ENCODE measurements at places on chromosomes 1 and 21.

GRCh38 chr1:110213143-110213540 lies 3.0 kb downstream of the KCNC4 start:
- no peak for DNase-seq

- no peak for DNase-seq
Measured at GRCh38 chr1:106226550-106226949, 829.9 kb upstream of the PRMT6 start.

DNA sequence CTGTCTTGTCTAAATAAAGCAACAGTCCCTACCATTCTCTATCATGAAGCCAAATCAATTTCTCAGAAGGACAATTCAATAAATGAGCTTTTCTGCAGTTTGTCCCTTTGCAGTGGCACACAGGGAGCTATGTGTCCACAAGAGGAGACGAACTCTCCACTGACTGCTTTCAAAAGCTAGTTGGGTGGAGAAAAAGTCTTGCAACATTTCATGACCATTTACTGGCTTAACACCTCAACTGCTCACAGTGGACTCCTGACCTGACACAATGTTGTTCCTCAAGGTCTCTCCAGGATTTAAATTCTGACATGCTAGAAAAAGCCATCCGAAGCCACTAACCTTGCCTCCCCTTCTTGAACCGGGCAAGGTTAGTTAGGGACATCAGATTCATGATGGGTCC lies 111.7 kb downstream of the TIAM1 start:
- DNase-seq, result no peak

DNA sequence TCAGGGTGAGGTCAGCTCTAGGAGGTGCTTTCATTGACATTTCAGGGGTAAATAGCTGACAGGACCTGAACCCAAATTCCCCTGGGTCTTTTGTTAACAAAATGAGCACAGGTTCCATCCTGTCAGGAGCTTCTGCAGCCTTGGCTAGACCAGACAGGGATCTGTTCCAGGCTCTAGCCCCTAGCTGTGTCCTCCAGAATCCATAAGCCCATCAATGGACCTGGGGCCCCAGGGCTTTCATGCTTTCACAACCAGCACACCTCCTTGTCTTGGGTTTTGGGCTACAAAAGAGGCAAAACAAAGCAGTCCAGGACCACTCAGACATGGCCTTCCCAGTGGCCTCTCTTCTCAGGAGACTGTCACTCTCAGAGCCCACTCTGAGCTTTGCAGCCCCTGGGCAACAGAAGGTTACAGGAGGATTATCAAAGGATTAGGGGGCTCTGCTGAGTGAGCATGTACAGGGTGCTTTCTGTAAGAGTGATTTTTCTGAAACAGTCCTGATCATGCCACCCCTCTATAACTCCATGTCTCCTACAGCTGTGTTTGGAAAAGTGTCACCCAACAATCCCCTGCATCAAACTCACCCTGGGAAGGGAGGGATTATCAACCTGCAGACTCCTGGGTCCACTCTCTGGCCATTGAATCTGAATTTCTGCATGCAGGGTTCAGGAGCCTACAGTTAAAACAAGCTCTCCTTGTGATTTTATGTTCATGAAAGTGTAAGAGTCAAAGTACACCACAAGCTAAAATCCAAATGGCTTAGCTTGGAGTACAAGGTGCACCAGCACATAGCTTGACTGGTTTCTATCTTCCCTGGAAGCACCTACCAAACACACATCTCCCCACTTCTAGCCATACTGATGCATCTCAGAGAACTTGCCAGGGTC lies 67.7 kb upstream of the GCLM start:
- no peak for DNase-seq

- DNase-seq, result no peak
Measured at GRCh38 chr1:222053790-222054294, 312.0 kb upstream of the DUSP10 start.

DNA sequence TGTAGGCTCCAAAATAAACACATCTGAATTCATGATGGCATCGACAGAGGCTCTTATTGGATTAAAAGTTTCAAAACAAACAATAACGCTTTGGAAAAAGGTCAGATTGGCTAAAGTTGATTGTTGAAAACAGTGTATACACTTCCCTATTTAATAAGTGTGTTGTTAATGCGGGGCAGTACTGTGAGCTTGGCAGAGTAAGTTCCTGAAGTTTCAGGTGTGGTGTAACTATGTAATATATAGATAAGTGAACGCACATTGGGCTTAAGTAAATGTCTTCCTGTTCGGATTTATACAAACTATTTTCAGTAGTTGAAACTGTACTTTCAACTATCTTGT lies 810 bp downstream of the ZBTB37 start:
- no peak for DNase-seq

GRCh38 chr1:218430822-218431221 lies 85.7 kb downstream of the TGFB2 start:
- no peak for DNase-seq

GRCh38 chr1:110084227-110085078 lies 14.0 kb upstream of the ALX3 start:
- no peak for DNase-seq

DNA sequence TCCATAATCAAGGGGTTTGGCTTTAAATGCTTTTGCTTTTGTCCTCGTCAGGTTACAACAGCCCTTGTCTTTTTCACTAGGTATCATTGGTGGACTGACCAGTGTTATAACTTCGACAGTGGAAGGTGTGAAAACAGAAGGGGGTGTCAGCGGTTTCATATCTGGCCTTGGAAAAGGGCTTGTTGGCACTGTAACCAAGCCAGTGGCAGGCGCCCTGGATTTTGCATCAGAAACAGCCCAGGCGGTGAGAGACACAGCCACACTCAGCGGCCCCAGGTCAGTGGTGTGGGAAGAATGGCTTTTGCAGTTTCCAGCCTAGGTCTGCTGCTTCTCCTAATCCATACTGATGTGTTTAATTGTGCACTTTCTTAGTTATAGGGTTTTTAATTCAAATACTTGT lies 157.9 kb downstream of the DHRS3 start:
- DNase-seq, result no peak

- DNase-seq, result no peak
Measured at GRCh38 chr1:29496701-29497100, 260.4 kb downstream of the PTPRU start.

DNA sequence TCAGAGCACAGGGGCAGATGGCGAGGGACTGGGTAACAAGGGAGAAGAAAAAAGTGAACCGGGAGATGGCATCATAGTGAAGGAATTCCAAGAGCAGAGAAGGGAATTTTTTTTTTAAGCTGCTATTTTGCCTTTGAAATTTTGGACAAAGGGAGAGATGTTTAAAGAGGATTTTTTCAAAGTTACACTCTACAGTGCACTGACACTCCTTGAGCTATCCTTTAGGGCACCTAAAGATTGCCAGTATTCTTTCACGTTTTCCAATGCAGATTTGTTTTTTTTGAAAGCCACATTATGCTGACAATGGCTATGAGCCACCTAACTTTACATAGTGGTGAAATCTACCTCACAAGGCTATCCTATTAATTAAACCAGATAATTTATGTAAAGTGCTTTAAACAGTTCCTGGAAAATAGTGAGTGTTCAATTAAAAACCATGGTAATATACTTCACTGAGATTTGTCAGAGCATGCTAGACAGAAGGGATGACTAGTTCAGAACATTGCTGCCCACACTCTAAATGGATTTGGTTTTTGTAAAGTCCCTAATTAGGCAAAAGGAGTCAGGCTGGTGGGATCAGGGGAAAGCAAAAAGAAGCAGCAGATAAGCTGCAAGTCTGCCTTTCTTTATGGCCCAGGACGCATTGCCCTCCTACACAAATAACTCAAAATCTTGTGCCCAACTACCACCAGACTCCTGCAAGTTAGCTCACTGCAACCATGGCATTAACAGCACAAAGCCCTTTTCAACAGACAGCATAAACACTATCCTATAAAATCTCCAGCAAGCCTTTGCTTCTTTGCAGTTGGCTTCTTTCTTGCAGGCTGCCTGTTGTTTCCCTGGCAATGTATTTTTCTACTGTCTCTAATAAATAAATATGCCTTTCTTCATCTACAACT lies 53.9 kb downstream of the PRDX6 start:
- no peak for DNase-seq

DNA sequence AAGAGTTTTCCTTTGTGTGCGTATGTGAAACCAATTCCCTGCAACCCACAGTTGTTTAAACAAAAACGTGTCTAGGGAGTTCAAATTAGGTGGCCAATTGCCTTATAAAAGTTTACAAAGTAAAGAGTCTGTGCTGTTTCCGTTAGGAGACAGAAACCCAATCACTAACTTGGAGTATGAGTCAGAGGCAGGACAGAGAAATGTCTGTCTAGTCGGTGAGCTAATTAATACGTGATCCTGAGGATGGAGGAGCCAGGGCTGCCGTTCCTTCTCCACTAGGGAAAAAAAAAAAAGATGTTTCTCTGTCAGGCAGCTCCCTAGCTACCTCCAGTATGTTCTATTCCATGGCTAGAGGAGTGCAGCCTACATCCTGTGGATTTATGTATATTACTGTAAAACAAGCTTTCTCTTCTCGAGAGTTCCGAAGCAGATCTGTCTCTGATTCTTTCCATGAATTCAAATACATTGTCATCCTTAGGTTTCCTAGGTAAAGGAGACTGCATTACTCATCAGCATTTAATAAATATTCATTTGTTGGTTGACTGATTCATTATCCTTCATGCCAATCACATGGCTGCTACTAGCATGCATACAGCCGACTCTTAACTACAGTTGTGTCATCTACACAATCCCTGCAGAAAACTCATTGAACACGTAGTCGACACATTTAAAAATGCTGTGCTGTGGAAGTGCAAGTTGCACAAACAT lies 430.6 kb downstream of the KIF26B start:
- no peak for DNase-seq

DNA sequence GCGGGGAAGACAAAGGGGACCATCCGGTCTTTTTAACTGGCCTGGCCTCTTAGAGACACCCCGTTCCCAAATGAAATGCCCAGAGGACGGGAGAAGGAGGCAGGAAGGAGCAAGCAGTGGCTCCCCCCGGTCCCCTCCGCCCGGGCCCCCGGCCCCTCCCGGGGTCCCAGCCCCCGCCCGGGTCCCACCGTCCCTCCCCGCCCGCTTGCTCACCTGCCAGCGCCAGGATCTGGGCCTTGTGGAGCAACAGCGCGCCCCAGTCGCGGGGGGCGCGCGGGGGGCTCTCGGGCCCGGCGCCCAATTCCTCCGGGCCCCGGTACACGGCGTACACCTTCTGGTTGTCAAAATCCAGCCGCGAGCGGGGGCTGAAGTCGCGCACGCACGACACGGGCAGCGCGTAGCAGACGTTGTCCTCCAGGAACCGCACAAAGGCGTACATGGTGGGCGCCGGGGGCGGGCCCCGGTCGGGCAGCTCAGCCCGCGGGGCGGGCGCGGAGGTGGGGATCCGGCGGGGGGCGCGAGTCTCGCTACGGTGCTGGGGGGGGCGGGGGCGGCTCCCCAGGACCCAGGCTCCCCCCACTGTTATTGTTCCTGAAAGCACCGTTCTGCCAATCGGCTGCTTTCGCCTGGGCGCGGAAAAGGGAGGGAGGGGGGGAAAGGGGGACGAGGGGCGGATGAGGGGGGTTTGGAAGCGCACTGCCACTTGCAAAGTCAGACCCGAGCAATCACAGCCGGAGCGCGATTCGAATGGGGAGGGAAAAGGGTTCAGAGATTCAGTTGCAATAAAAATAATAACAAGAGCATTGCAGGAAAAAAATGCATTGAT lies at the start of gene BEND5:
Gene BEND5 (minus strand): TSS at position 499 of the 826 bp plus-strand sequence. CDS start 60 bp downstream, at position 439.
- peak; percentile 13 for DNase-seq

DNA sequence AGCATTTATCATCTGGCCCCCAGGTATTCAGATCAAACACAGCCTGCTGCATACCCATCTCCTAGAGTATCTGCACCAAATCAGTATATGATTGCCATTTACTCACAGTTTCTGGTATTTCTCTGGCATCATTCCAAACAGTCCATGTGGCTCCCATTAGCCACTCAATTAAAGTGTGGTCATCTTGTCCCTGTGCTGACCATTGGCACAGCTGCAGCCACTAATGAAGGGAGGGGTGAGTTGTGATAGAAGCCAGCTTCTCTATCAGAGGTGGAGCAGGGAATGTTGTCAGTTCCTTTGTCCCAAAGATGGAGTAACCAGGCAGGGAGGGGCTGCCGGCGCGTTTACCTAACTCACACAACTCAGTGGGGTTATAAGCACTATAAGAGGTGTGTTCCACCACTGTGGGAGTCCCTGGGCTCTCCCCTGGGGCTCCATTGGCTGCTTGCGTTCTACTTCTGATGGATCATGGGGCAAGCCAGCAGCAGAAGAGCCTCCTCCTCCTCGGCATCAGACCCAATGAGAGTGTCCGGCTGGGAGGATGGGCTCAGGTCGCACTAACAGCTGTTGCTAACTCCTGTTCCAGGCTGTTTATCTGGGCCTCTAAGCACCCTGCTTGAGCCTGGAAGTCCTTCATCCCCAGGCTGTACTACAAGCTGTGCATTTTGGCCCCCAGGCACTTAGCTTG lies 108.6 kb downstream of the GDAP2 start:
- no peak for DNase-seq

GRCh38 chr1:157007306-157007705 lies 38.2 kb downstream of the ARHGEF11 start:
- DNase-seq, result no peak

DNA sequence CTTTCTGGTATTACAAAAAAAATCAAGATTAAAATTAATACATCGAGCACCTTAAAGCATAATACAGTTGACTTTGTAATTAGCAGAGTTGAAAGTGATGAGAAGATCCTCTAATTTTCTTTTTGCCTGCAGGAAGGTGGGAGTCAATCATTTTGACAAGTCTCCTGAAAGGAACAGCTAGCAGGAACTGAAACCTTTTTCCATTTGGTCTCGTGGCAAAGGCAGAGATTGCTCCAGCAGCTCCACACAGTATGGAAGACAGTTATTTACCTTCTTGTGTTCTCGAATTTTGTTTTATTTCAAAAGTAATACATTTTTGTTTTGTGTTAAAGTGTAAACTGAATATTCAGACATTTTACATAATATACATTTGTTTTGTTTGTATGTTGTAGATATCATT lies 7.7 kb downstream of the S100PBP start:
- no peak for DNase-seq

GRCh38 chr1:100786870-100787269 lies 67.3 kb downstream of the VCAM1 start:
- DNase-seq, result no peak

DNA sequence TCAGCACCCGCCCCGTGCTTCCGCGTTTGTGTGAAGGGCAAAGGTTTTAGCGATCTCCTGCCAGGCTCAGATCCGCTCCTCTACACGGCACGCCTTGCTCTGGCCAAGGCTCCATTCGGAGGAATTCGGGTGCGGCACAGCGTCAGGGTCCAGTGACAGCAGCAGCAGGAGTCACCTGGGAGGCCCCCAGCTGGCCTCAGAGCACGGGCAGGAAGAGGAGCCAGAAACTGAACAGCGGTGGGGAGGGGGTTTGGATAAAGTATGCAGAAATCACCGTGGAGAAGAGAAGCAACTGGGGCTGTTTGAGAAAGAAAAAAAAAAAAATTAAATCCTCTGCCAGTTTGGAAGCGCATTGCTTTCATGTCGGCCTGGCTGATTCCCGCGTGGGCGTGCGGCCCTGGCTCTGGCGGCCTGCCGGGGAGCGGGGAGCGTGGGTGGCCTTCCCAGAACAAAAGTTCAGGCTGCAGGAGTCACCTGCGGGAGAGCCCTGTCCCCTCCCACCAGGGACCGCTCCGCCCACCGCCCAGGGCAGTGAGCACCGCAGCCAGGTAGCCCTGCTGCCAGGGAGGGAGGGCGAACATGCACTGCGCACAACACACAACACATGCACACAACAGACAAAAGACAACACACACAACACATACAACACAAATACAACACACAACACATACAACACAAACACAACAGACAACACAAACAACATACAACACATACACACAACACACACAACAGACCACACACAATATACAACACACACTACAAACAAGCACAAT lies 107.6 kb downstream of the ETS2 start:
- DNase-seq, result no peak

- DNase-seq, result no peak
Measured at GRCh38 chr1:244346972-244347618, 104.6 kb downstream of the ADSS2 start.

- DNase-seq, result no peak
Measured at GRCh38 chr1:197302775-197303174, 34.7 kb downstream of the CRB1 start.
